ENCODE measurements at places on chromosomes 16 and 17.

DNA sequence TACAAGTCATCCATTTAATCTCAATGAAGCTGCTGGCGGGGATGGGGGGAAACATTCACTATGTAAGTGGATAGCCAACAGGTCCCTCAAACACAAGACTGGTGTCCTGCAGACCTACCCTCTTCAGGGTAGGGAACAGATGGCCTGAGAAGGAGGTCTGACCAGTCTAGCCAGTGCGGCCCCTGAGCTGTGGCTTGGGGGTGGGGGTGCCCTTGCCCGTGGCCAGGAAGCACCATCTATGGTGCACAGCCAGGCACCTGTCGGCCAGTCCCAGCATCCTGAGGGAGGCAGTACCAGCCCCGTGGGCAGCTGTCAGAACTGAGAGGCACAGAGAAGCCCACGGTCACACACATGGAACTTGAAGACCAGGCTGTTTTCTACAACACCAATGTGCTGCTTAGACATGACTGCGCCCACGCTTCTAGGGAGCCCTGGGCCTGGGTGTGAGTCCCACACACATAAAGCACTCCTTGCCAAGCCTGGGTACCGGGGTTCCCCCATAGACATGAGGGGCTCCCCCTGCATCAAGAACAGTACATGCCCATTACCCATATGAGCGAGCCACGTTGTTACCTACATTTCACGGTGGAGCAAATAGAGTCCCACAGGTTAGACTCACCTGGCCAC lies 40.9 kb downstream of the RMI2 start:
- no peak for DNase-seq

DNA sequence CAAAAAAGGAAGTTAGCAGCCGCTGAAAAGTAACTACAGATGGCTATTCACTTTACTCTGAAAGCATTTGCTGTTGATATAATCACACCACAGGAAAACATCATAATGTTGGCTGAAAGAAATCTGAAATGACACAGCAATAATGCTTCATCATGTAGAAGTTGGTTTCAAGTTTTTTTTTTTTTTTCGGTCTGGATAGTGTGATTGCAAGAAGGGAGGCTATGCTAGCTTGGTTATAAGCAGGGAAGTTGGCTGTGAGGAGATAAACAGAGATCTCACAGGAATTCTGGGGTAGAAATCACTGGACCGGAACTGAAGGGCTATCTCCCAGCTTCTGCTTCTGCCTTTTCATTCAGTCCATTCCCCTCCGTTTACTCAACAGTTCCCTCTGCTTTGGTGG lies 57.9 kb downstream of the MYO1D start:
- DNase-seq = no peak

DNA sequence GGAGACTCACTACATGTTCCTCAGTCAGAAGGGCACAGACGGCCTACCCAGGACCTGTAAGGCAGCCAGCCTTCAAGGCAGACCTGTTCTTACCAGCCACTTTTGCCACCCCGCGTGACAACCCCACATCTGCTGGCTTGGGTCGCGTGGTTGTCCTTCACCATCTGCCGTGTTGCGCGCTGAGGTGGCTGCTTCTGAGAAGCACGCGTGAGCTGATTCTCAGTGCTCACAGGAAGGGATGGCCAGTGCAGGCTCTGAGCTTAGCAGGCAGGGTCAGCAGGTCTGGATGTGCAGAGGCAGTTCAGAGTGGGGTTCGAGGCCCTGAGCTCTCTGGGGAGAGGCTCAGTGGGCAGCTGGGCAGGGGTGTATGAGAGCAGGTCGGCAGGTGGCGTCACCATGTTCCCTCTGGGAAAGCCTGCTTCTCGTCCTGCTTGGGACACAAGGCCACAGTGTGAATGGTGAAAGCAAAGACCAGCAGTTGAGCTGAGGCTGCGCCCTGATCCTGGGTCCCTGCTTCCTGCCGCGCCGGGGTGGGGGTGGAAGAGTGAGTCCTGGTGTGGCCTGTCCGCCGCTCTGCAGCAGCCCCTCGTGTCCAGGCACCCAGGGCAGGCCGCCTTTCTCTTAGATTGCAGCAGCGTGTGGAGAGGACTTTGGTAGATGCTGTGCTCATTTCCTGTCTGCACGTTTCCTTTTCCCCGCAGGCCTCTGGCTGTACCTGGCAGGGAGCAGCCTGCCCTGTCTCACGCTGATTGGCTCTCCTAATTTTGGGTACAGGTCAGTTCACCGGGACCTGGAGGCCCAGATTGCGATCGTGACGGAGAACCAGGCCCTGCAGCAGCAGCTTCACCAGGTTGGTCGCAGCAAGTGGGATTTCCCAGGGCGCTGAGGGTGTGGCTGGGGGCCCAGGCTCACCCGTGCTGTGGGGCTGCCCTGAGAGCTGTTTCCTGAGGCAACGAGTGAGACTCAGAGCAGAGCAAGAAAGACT lies 36.0 kb downstream of the PGS1 start:
- DNase-seq = peak; percentile 56

GRCh38 chr16:66146798-66147197 lies 219.7 kb upstream of the CDH5 start:
- no peak for DNase-seq

DNA sequence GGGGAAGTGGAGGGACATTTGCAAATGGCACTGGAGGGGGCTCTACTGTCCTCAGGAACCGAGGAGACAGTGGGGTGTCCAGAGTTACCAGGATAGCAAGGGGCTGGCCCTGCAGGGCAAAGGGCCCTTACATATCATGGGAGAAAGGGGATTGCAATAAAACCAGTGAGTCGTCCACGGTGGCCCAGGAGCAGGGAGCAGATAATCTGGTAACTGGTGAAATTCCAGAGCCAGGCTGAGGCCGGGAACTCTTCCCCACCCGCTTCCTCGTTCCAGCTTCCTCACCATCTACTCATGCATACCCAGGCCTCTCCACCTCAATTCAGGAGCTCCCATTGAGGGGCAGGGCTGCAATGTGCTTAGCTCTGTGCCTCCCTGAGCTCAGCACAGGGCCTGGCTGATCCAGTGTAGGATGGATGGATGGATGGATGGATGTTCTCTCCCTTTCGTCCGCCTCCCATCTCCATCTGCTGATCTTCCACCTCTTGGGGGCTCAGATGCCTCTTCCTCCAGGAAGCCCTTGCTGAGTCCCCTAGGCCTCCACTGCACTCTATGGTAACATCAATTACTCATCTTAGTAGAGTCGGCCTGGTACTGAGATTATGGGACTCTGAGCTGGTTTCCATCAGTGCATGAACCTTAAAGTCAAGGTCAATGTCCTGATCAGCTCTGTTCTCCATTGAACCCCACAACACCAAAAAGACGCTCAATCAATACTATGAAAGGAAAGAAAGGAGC lies 41.2 kb upstream of the NDRG4 start:
- DNase-seq = no peak

- no peak for DNase-seq
Observed at GRCh38 chr16:77960766-77961165, 61.6 kb upstream of the CLEC3A start.

DNA sequence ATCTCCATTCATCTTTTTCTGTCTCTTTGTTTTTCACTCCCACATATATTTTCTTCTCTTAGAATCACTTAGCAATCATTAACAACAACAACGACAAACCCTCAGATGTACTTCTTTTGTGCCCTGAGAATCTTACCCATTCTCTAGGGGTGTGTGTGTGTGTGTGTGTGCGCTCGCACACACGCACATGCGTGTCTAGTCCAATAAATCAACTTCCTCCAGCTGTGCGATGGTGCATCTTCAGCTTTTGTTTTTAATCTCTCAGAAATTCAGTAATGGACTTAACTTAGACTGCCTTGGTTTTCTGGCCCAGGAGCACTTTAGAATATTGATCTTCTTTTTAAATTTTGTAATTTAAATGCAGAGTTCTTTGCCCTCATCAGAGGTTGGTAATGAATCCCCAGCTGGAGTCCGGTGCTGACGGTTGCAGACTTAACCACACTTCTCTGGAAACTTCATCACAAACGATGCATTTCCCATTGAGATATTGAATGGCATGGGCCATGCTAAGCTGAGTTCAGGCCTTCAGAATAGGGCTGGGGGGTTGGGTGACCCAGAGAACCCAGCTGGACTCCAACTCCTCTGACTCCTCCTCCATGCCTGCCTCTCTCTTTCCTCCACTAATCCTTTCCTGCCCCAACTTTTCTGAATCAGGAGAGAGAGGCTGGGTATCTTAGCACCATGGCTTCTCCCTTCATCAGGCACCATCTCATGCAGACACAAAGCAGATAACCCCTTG lies 193.9 kb downstream of the ZNF18 start:
- DNase-seq = no peak

GRCh38 chr17:41322094-41322902 lies 6.8 kb upstream of the KRTAP17-1 start:
- DNase-seq = no peak

- DNase-seq = no peak
Observed at GRCh38 chr16:54542805-54543505, 256.4 kb upstream of the IRX3 start.

GRCh38 chr16:70702624-70703023 lies 16.8 kb upstream of the MTSS2 start:
- no peak for DNase-seq

DNA sequence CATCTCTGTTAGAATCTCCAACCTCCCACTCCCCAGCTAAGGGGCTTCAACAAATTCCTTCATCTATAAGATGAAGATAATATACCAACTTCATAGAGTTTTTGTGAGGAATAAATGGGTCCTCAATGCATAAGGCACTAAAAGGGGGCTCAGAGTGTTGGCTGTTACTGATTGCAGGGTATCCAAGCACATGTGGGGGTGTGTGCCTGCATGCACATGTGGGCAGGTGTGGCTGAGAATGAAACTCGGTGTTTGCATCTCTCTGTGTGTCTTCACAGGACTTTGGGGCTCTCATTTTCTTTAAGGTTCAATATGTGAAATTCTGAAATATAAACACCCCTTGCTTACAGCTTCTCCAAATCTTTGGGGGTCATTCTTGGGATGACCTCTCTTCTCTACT lies 4.1 kb upstream of the PPP1R9B start:
- no peak for DNase-seq

GRCh38 chr17:69609473-69610305 lies 195.2 kb downstream of the MAP2K6 start:
- DNase-seq = no peak

DNA sequence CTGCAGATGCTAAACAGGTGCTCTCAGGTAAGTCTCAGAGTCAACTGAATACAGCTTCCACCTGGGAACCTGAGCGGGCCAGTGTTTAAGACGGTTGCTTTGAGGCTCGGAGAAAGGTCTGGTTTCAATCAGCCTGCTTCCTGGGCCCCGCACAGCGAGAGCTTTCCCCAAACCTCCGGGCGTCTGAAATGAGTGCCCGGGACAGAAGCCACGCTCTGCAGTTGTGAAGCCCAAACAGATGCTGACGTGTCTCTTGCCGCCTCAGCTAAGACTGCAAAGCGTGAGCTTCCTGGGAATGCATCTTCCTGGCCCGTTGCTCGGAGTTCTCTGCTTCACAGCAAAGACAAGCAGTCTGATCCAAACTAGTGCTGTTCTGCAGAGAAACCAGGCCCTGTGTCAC lies 36.7 kb downstream of the PLXDC1 start:
- no peak for DNase-seq

DNA sequence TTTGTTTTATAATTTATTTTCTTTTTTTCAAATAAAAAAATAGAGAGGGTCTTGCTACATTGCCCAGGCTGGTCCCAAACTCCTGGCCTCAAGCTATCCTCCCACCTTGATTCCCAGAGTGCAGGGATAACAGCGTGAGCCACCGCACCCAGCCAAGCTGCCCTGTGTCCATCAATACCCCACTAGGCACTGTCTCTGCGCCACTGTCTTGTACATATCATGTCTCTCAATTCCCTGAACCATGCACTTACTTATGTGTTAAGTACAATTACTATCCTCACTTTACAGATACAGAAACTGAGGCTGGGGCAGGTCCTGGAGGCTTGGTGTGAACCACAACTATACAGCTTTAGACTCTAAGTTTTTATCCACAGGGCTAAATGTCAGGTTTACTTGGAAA lies 11.7 kb downstream of the NSMCE1 start:
- DNase-seq = no peak

DNA sequence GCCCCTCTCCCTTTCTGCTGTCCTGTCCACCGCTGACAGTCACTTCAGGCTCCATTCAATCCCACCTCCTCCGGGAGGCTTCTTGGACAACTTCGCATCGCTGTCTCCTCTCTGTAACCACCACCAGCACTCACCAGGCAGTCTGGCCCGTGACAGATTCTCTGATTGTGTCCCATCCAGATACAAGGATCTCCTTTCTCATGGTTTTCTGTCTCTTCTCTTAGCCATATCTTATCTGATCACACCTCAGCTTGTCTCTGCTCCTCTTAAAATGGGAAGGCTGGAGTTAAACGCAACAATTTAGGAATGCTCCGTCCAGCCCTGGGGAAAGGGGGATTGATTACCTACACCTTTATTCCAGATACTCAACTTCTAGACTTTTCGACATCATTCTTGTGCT lies 56.9 kb upstream of the ARHGAP44 start:
- no peak for DNase-seq

DNA sequence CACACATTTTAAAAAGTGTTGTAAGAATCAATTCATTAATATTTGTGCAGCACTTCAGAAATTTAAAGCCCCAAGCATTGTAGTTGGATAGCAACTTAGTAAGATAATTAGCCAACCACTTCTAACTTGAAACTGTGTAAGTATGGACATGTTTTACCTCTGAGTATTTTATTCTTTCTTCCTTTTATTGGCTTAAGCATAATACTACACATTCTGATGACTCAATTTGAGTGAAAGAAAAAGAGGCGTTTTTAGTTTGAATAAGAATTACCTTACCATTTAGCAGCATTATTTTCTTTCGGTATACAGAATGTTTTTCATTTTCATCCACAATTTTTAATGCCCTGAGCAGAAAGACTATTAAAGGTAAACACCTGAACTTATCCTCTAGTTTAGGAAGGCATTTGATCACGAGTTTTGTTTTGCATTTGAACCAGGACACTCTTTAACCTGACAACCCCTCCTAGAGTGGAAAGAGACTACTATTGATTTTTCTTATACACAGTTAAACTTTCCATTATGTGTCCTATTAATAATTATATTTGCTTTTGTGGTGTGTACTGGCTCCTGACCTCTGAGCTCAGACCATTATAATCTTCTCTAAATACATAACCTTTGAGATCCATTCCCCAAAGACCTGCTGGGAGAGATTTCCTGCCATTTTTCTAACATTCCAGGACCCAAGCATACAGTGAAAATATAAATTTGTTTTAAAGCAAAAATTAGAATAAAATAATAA lies 9.2 kb downstream of the NACA2 start:
- DNase-seq = no peak

GRCh38 chr16:3389663-3390338 lies 11.0 kb downstream of the ZSCAN32 start:
- DNase-seq = no peak

DNA sequence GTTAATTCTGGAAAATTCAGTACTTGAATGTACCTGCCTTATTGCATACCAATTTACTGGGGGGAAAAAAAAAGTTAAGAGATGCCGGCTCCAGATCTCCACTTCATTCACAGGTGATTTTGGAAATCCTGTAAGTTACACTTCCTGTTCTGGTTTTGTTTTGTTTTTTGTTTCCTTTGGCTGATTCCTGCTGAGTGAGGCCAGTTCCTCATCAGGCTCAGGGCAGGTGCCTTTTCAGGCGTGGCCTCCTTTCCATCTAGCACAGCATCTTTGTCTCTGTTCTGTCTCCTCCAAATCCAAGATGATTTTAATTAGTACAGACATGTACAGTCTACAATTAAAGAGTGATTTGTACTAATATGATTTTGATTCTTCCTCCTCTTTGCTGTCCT lies 19.2 kb downstream of the CYB561 start:
- DNase-seq = no peak
